ENCODE measurements at places on chromosomes 3 and 15. TPM values are rescaled to one million over a fixed set of nuclear protein-coding genes. Genes with fewer than 3 reads are reported as not detected.

The SNTN gene
- total RNA-seq = not detected

The NAA50 gene
- total RNA-seq = 118 TPM

The ISLR gene
- total RNA-seq = 37.4 TPM

DNA sequence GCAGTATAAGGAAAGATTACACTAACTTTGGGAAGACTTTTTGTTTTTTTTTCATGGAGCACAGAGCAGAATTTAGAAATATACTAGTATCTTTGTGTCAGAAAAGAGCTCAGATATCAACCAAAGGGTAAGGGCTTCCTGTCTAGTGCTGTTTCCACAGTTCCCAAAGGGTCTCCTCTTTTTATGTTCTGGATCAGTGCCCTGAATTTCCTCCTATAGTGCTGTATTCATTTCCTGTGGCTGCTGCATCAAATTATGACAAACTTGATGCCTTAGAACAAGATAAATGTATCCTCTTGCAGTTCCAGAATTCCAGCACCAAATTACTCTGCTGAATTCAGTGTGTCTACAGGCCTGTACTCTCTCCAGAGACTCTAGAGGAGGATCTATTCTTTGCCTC is 219.8 kb upstream of the THRB start:
- DNase-seq = no peak

DNA sequence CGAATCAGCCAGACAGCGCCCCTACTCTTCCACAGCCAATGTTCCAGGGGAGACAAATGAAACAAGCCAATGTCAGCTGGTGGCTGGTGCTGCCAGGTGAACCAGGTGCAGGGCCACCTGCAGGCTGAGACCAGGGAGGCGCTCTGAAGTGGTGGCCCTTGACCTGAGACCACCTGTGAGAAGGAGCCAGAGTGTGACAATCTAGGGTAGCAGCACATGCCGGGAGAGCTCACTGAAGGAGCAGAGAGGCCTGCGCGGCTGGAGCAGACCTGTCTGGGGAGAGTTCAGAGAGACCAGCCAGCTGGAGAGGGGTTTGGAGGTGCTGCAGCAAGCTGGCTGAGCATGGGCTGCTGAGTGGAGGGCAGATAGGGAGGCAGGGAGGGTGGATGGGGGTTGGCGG is 693 bp upstream of the STAB1 start:
- no peak for DNase-seq

DNA sequence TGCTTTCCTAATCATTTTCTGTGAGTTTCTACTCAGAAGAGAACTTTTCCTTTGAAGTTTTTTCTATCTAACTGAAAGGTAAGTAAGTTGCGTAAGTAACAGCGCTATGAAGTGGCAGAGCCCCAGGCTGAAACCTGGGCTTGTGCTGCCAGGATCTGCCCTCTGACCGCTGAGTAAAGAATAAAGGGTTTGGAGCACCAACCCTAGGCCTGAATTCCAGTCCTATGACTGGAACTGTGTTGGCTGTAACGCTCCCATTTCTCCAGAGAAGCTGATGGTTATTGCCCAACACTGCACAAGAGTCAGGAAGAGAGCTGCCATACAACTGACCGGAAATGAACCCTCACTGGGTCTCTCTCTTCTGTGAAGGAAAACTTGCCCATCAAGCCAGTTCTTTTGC is 87.0 kb downstream of the FOXB1 start:
- DNase-seq = peak; percentile 56

DNA sequence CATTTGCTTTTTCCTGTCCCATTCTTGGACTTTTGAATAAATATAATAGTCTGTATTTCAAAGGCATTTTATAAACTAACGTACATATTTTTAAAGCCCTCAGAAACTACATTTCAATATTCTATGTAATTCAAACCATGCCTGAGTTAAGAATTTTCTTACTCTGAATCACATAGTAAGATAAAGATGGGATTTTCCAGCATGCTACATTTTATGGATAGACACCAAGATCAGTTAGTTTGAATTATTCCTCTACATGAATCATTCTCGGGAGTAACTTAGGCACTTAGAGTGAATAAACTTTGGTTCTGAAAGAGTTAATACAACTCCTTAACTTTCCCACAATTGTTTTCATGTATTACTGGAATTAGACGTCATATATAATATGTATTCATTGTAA is 713.3 kb upstream of the CBLB start:
- no peak for DNase-seq

The ZCWPW2 gene
- 1.7 TPM for total RNA-seq

DNA sequence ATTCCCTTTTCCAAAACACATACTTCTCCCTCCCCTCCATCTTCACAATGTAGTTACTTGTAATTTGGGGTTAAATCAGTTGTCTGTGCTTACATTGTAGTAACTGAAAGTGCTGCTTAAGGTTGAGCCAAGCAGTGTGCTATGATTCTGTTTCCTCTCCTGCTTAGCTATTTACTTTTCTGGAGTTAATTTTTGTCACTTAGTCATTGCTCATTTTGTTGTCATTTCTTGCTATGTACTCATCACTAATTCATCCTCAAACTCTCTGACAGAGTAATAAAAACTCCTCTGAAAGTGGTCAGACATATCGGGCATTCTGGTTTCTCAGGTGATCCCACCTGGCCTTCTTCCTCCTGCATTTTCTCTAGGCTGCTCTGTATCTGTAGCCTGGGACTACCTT is 80.7 kb downstream of the PPARG start:
- DNase-seq = no peak

The TPRA1 gene
- 30.5 TPM for total RNA-seq

- no peak for DNase-seq
These were observed 38.9 kb downstream of the RYK start for GRCh38 chr3:134211797-134212196.

- DNase-seq = no peak
These were observed 1.4 kb downstream of the B4GALT4 start for GRCh38 chr3:119239206-119239820.

DNA sequence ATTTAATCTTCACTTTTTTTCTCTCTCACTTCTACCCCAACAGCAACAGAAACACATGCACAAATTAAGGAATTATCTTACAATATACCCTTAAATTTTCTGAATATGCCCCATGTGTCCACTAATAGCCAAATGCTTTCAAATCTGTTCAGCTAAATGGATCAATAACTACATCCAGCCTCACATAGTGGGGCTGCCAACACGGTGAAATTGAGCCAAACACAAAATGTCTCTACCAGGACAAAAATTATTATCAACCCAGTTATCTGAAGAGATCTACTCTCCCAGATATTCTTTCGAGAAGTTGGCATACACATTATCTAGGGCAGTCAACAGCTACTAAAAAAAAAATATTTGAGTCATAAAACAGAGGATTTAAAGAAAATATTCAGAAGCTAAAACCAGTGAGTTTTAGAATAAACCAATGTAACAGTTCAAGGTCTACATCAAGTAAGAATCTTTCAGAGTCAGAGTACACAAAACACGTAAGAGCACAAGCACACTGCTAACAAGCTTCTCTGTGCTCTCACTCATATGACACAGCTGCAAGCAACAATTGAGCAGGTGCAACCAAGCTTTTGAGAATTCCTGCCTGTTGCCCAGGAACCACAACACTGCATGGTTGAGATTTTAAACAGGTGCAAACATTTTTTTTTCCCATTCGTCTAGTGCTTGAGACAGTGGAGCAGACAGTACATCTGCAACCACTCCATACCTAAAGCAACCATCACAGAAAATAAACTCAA is 247.7 kb downstream of the ZBTB20 start:
- no peak for DNase-seq

The VIPR1 gene
- total RNA-seq = 72.7 TPM

The CPNE9 gene
- 0.29 TPM for total RNA-seq

GRCh38 chr3:185726254-185726967 is 98.4 kb downstream of the IGF2BP2 start:
- no peak for DNase-seq

The ANKUB1 gene
- total RNA-seq = not detected

DNA sequence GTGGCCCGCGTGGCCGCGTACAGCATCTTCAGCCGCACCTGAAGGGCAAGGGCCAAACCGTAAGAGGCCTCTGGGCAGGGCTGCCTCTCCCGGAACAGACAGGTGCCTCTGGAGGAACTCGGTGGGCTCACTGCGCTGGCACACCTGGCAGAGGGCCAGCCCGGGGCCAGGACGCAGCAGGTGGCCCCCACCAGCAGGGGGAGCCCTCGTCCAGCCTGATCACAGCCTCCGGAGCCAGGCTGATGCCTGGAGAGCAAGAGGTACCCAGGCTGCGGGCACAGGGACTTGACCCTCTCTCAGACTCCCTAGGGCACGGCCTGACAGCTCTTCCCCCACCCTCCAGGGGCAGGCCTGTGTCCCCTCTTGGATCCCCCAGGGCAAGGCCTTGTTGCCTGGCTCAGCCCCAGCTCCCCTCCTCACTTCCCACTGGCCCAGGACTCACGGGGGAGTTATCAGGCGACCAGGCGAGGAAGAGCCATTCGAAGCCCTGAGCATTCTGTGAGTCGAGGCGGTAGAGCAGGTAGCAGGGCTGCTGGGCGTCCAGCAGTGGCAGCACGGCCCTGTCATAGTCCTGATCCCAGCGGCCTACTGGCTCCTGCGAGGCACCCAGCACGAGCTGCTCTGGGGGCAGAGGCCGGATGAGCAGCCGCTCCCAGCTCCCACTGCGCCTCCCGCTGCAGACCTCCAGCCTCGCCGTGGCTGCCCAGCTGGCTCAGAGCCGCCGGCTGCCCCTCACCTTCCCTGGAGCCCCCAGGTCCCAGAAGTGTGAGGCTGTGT is 6.2 kb upstream of the TLR9 start:
- peak; percentile 75 for DNase-seq

- no peak for DNase-seq
These were observed 29.0 kb downstream of the RBPMS2 start for GRCh38 chr15:64746356-64746755.

DNA sequence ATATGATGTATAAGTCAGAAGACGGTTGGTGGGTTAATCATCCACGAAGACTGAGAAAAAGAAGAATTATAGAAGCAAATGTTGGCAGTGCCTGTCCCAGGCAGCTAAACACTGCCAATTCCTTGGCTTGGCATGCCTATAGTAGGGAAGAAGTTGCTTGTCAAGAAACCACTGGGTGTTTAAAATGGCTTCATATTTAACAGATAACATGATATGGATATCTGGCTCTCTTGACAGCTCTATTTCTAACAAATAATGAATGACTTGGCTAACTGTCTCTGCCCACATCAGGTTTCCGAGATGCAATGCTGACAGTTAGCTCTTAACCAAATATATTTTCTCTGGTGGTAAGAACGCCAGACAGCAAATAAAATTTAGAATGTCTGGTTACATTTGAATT is 341.7 kb upstream of the KCNMB2 start:
- no peak for DNase-seq

GRCh38 chr15:89316504-89316903 is 18.1 kb downstream of the POLG start:
- no peak for DNase-seq

GRCh38 chr15:71571641-71572040 is 238.7 kb upstream of the NR2E3 start:
- DNase-seq = no peak

DNA sequence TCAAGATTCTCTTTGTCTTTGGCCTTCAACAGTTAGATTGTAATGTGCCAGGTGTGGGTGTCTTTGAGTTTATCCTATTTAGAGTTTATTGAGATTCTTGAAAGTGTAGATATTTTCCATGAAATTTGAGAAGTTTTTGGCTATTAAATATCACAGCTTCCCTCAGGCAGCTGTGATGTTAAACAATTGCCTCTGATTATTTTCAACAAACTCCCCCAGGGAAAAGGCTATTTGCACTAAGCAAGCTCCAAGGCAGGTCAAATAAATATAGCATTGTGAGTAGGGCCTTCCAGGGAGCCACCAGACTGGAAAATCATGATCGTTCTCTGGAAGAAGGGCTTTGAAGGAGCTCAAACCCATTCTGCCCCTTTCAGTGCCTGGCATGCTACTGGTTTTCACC is 107.0 kb downstream of the EEFSEC start:
- no peak for DNase-seq

DNA sequence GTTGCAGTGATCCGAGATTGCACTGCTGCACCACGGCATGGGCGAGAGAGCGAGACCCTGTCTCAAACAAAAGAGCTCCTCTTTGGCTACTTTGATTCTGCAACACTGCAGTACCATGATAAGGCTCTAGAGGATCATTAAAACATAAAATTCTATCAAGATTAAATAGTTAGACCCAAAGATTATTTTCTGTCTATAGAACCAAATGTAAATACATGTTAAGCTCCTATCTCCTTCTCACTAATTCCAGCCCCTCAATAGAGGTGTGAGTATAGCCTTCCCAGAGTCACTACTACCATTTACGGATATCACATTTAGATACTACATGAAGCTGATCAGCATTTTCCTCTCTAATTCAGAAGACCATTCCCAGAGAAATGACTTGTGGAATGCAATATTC is 4.3 kb upstream of the MUC13 start:
- DNase-seq = no peak

GRCh38 chr3:120192159-120192558 is 92.9 kb downstream of the GPR156 start:
- no peak for DNase-seq

The LRCH3 gene
- 82.9 TPM for total RNA-seq

DNA sequence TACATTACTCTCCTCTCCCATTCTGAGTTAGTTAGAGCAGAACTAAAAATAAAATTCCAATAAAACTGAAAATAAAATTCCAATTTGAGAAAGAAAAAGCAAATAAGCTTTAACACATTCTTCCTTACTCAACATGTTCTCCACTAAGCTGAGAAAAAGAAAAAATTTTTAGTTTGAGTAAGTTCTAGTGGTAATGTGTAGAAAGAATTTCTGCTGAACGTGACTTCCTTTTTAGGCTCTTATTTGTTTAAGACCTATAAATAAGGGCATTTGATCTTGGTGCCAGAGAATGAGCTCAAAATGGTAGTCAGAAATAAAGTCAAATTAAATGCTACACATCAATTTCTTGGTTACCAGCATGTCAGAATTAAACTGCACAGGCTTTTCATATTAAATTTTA is 57.6 kb upstream of the ABHD10 start:
- DNase-seq = no peak
